ENCODE measurements at places on chromosomes 3 and 15.

DNA sequence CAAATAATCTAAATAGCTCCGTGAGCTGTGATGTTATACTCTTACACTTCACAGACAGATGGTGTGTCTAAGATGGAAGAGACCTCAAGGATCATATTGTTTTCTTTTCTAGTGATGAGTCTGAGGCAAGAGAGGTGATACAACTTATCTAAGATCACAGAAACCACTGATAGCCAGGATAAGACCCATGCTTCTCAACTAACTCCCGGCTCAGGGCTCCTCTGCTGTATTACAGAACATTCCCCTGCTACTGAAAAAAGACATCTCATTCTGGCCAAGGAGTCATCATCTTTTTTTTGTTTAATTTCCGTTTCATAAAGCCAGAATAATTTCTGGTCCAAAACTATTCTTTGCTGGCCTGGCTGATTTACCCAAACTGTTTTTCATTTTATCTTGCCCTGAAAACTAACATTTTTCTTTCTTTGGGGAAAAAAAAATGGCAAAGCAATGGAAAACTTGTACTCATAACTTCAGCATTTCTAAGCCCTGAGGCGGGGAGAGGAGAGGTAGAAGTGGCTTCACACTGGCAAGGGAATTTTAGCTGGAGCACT is 46.9 kb upstream of the GAP43 start:
- DNase-seq = no peak

GRCh38 chr3:66582721-66583423 is 82.0 kb upstream of the LRIG1 start:
- no peak for DNase-seq

DNA sequence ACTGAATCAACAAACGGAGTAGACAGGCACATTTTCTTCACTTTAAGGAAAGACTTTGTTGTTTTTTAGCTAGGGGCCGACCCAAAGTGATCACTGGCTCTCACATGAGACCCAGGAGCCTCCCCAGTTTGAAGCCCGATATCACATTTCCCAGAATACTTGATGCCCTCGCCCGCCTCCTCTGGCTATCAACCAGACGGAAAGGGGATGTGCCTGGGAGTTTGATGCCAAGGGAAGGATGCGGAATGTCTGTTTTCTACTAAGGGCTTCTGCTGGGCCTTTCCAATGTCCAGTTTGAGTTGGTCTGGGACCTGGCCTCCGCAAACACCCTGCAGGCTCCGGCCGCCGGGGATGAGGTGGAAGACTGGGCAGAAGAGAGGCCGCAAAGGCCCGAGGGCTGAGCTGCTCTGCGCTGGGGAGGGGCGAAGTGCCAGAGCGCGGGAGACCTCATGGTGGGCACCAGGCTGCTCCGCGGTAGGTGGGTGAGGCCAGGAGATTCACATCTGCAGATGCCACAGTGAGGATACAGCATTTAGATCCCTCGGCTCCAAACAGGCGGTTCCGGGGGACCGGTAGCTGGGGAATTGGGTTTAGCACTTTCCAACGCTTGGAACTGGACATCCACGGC is 491 bp upstream of the ZNF774 start:
- DNase-seq = no peak

DNA sequence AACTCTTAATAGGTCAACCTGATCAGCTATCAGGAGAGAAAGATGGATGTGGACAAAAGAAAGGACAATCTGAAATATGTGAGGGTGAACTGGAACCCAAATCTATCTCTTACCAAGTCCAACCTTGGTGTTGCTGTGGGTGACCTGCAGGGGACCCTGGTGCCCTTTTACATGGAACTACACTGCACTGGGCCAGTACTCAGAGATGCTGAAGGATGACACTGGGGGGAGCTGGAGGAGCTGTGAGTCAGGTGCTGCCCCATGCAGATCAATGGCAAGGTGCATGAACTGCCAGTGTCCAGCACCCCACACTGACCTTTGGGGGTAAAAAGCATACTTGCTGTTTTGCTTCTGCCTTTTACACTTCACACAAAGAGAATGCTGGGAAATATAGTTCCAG is 55.6 kb upstream of the TBC1D5 start:
- DNase-seq = no peak

GRCh38 chr15:82140886-82141285 is 95.1 kb upstream of the MEX3B start:
- DNase-seq = no peak

GRCh38 chr3:52593103-52593502 is 56.7 kb downstream of the UQCC5 start:
- no peak for DNase-seq

- DNase-seq = no peak
Observed at GRCh38 chr3:166263460-166263859, 426.2 kb upstream of the BCHE start.

DNA sequence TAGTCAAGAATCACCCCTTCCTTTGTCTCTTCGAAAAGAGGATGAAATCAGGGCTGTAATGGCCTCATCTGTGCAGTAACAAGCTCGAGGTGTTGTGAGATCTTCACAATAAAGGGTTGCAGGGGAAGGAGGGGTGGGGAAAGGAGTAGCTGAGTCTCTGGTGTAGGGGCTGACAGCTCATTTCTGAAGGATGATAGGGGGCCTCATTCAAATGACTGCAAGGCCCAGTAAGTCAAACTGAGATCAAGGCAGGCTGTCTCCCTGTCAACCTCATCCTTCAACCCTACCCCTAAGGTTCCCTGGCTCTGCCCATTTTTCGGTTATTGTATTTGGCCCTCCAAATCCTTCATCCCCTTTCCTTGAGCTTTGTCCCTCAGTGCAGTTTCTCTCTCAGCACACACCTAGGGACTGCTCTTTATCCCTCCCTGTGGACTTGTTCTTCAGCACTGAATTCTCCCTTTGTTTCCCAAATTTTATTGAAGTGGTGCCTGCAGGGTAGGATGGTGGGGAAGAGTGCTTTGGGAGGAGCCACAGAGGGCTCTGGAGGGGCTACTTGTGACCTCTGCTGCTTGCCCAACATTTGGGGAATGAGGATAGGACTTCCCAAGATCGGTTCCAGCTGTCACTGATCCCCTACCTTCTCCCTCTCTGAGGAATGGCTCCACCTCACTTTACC is 38.1 kb downstream of the ZNF589 start:
- no peak for DNase-seq

DNA sequence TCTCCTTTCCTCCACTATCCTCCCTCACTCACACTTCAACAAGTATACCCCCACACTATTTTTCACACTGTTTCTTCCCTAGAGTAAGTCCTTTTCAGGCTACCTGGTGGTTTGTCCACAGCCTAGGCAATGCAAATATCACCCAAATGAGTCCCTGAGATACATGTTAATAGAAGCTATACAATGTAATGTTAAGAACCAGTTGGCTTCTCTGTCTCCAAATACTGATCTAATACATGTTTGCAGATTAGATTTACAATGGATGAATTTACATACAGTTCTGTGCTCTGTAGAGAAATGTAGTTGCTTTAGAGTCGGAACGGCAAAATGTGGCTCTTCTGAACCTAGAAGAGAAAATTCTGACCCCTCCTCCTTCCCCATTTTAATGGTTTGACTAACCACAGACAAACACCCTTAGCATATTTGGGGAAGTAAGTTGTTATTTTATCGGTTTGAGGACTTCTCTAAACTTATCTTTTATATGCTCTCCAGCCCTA is 63.6 kb upstream of the MBNL1 start:
- no peak for DNase-seq

DNA sequence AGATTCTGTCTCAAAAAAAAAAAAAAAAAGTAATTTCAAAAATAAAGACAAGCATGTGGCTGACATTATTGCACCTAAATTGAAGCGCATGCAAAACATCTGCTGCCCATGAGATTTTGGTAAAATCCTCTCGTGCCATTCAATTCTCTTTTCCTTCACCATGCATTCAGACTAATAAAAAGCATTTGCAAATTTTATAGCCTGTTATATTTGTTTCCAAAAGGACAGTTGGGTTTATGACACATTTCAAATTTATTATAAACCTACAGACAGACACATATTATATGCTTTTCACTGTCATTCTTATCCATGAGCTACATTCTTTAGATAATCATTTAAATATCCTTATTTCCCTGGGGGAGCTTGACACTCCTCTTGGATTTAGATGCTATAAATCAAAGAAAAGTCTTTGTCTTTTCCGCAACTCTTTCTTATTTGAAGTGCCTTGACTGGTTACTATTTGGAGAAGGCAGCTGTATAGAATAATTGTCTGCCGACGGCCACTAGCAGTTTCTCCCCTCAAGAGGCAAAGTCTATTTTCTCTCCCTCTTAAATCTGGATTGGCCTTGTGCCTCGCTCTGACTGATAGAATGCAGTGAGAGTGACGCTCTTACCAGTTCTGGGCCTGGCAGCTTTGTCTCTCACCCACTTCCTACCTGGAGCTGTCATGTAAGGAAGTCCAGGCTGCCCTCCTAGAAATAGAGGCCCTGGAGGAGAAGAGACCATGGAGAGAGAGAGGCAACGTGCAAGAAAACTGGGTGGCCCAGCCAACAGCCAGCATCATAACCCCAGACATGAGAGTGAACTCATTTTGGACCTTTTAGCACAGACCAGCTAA is 6.8 kb upstream of the LRIG1 start:
- DNase-seq = no peak

- no peak for DNase-seq
Observed at GRCh38 chr15:41878355-41878699, 15.5 kb downstream of the SPTBN5 start.

GRCh38 chr3:59809710-59810444 is 760.1 kb upstream of the CFAP20DC start:
- peak; percentile 27 for DNase-seq

DNA sequence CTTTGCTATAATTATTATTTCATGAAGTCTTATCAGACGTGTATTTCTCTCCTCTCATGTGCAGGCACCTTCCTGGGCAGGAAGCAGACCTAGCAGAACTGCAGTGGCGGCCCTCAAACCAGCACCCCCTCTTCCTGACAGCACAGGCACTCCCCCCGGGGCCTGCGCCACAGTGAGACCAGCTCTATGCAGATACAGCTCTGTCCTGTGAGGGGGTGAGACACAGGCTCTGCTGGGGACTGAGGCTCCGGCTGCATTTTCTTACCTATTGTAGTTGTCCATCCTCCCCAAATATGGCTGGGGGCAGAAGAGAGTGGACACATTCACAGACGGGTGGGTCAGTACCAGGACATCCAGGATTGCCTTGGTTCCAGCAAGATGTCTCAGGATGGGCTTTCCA is 5.0 kb downstream of the CISH start:
- no peak for DNase-seq

GRCh38 chr3:52504977-52505376 is 9.8 kb downstream of the STAB1 start:
- no peak for DNase-seq

- no peak for DNase-seq
Observed at GRCh38 chr3:109191421-109191820, 54.9 kb downstream of the C3orf85 start.

GRCh38 chr3:116423374-116423773 is 21.9 kb downstream of the LSAMP start:
- DNase-seq = no peak

- no peak for DNase-seq
Observed at GRCh38 chr3:50251220-50251619, 15.2 kb downstream of the GNAI2 start.

Measured in HTR-8/SVneo (cell line).